Mammary epithelial cell (primary cell): ENCODE measurements at places on chromosomes 16 and 17. TPM values are rescaled to one million over a fixed set of nuclear protein-coding genes. Genes with fewer than 3 reads are reported as not detected.

The DHRS7C gene
- not detected for total RNA-seq

The SEZ6 gene
- total RNA-seq, result not detected

The GAST gene
- 0.67 TPM for total RNA-seq

The C17orf113 gene
- total RNA-seq, result 1.7 TPM

The KCNG4 gene
- total RNA-seq, result not detected
